ENCODE measurements at places on chromosomes 16 and 17.

GRCh38 chr17:32976131-32976530 is 15.5 kb upstream of the SPACA3 start:
- no peak for DNase-seq

GRCh38 chr17:81040791-81041337 is 5.9 kb downstream of the BAIAP2 start:
- DNase-seq: no peak

DNA sequence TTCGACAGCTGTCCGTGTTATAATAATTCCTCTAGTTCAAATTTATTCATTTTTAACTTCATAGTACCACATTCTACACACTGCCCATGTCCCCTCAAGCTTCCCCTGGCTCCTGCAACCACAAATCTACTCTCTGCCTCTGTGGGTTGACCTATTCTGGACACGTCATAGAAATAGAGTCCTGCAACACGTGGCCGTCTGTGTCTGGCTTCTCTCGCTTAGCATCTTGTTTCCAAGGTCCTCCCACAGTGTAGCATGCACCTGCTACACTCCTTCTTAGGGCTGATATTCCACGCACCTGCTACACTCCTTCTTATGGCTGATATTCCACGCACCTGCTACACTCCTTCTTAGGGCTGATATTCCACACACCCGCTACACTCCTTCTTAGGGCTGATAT is 16.5 kb downstream of the SCGB1C2 start:
- no peak for DNase-seq

DNA sequence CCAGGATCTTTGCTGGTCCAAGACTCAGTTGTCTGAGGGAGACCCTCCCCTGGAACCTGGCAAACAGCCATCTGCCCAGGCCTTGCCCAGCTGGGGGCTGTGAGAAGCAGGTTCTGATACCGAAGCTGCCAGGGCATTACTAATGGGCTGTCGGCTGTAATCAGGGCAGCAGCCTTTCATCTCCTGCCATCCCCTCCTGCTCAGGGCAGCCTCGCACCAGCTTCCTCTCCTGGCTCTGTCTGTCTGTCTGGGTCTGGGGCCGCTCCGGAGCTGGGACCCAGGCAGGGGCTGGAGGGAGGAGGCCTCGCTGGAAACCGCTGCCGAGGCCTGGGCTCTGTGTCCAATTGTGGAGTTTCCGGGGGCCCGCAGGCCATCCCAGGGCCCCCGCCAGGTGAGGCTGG is 21.6 kb upstream of the BRD7 start:
- no peak for DNase-seq

GRCh38 chr16:17265154-17265553 is 205.6 kb downstream of the XYLT1 start:
- no peak for DNase-seq

DNA sequence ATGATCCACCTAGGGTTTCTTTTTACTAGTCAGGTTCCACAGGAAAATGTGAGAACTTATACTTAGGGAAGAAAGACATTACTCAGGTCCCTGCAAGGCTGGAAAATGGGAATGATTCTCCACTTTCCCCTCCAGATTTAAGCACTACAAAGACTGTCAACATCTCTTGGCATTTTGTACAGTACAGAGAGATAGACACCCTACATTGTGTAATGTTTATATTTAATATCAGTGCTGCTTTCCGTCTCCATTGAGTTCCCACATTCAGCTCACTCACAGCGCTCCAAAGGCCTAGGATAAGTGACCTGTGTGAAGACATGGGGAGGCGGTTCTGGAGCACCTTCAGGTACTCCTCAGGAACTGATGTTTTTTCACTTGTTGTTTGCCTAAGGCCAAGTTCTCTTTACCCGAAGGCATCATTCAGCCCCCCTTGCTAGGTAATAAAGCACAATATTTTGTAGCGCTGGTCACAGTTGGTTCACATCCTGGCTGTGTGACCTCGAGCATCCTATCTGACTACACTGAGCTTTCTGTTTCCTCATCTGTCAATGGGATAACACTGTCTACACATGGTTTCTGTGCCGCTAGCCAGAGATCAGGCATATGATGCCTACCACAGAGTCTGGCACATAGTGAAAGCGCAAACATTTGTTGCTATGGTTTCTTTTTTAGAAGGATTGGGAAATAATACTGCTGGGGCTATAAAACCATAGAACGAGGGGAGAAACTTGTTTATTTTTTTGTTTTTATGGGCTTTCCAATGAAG is 226.6 kb downstream of the ZFHX3 start:
- DNase-seq: no peak

DNA sequence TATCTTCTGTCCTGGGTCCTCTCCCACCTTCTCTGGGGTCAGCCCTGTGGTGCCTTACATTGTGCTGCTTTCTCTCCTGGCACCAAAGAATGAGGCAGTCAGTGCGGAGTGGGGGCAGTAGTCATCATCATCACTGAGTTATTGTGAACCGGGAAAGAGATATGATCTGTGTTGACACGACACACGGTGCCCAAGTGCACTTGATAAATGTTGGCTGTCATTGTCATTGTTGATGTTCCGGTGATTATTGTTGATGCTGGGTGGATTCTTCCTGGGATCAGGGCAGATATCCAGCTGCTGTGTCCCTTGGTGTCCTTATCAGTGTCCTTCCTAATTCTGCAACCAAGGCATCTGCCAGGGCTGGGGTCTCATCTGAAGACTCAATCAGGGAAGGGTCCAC is 121.7 kb downstream of the ABCC6 start:
- no peak for DNase-seq

- DNase-seq: no peak
Measured at GRCh38 chr17:47719411-47720152, 13.5 kb upstream of the TBX21 start.

DNA sequence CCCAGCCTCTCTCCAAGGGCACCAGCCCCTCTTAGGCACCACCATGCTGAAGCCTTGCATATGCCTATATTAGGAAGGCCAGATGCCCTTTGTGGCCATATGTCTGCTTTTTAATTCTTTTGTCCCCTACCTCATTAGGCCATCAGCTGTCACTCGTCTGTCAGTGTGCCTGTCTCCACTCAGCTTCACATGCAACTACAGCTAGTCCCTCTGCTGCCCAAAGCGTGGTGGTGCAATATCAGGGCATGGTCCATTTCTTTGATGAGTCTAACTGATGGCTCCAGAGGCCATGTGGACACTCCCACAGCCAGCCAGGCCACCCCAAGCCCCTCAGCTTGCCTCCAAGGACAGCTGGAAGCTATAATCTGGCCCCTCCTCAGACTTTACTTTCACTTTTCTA is 36.3 kb downstream of the MYO18A start:
- no peak for DNase-seq

GRCh38 chr16:55225972-55226542 is 97.9 kb upstream of the IRX6 start:
- DNase-seq: no peak

GRCh38 chr17:76314392-76315227 is 6.5 kb upstream of the QRICH2 start:
- DNase-seq: no peak

GRCh38 chr16:75230471-75231110 is 11.8 kb downstream of the CTRB1 start:
- DNase-seq: no peak

GRCh38 chr16:53014287-53014686 is 38.4 kb downstream of the CHD9NB start:
- no peak for DNase-seq

- no peak for DNase-seq
Measured at GRCh38 chr16:89160977-89161701, 10.4 kb upstream of the CDH15 start.

DNA sequence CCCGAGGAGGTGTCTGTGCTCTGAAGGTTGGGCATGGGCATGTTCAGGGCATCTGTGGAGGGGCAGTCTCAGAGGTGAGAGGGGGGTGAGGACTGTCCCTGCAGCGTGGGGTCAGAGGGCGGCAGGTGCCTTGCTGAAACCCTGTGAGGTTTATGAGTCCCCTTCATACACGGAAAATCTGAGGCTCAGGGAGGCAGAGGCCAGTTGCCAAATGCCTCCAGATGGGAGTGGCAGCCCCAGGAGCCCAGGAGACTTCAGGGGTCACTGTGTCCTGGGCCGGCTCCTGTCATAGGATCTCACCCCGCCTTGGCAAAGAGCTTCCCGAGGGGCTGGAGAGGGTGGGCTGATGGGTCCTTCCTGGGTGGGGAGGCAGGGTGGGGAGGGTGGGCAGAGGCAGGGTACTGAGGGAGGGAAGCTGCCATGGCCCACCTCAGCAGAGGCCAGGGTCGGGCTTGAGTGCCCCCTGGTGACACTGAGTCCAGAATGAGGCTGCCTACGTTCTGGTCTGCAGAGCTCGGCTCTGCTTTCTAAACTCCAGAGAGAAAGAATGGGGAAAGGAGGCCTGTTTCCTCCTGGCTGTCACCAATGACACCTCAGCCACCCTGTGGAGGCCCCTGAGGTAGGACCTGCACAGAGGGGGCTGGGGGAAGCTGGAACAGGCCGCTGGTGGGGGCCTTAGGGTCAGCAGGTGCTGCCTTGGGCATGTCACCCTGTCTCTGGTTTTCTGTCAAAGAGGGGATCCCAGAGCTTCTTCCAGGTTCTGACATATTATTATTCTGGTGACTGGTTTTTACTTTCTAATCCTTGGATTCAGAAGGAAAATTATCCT is 1.1 kb downstream of the LGALS9 start:
- DNase-seq: no peak

DNA sequence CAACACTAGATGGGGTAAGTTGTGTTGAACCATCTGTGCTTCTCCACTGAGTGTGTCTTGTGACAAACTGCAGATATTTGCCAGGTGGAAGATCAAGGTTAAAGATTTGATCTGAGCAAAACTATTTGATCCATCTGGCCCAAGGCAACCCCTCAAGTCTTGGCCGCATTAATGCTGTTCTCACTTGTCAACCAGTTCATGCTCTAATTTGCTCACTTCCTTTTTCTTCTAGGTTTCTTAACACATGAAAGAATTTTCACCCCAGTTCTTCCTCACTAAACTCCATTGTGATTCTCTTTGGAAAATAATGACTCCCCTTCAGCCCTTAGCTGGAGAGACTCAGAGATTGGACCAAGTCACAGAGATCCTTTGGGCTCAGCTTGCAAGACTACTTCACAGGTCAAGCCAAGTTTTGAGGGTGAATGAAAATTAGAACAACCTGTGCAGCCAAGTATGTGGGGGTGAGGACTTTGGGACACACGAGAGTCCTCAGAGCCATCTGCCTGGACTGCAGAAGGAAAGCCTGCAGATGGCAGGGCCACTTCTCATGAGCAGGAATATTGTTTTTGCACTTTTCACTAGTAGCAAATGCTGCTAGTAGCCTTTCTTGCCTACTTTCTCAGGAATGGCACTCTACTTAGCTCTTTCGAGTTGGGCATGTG is 166.5 kb downstream of the AXIN2 start:
- DNase-seq: no peak

DNA sequence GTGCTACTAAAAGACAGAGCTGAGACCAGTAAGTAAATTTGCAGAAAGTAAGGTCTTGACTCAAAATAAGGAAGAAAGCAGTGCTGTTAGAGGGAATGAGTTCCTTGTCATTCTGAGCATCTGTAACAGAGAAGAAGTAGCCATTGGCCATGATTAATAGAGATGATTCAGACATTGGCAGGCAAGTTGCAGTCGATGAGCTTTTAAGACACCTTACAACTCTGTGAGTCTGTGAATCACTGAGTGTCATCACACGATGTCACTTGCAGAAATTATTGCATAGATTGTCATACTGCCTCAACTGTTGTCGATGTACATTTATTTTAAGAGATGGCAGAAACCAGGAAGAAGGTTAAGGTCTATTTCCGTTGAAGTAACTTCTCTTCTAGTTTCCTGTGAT is 201.1 kb upstream of the CDH13 start:
- no peak for DNase-seq

DNA sequence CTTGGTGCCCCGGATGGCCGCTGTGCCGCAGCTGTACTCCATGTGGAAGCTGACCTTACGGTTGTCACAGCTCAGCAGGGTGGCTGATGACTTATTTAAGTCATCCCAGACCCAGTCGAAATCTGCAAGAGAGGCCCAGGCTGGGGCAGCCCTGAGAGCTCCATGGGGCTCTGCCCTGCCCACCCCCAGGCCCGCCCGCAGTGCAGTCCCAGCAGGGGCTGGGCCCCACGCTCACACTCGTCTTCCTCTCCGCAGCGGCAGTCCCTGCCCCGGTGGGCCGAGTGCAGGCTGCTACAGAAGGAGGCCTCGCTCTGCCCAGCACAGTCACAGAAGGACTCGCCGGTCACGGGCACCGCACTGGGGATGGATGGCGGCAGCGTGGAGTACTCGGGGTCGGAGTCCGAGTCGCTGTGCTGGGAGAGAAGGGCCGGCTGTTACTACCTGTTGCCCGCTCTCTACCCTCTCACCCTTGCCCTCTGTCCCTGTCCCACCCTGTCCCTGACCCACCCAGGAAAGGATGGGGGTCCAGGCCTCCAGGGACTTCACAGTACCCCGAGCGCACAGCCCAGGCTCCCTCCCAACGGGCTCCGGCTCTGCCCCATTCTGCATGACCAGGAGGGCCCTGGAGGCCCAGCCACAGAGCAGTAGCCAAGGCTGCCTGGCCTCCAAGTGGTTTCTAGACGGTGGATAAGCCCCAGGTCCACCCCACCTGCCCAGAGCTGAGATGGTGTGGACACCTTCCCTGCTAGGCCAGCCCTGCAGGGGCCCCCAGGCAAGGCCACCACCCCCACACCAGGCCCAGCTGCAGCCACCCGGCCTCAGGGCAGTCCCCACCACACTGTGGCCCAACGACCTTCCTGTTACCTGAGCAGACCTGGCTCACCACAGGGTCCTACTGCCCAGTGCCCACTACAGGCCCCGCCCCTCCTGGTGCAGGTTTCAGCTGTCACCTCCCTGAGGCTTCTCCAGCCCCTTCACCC is 3.9 kb downstream of the SPSB3 start:
- DNase-seq: no peak

DNA sequence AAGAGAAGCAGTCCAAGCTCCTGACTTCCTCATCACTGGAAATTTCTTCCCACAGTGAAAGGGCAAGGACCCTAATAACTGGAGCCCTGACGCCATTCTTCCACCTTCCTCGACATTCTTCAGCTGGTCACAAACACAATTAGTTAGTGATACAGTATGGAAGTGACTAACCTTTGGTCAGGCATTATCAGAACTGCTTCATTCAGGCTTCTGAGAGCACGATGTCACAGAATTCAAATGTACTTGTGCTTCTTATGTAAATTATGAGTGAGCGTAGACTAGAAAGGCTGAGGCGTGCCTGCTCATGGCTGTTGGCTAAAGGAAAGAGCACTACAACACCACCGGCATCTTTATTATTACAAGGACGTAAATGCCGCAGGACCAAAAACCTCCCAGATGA is 302.9 kb upstream of the AXIN2 start:
- no peak for DNase-seq

DNA sequence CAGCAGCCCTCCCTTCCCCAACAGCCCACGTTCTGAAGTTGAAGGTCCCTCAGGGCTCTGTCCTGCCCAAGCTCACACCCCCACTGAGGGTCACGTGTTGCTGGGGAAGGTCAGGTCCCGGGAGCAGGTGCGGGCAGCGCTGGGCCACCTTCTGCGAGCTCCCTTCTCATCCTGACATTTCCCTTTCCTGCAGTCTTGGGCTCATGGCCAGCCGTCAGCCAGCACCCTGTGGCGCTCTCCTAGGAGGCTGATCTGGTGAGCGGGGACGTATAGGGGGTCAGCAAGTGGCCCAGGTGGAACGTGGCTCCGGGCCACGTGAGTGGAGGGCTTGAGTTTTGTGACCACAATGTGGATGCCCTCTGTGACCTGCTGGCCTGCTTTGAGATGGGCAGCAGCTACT is 73.4 kb downstream of the RAP1GAP2 start:
- DNase-seq: no peak

All from effector CD8-positive, alpha-beta T cell (primary cell).